H7 (cell line): ENCODE measurements at places on chromosomes 7 and 10. TPM values are rescaled to one million over a fixed set of nuclear protein-coding genes. Genes with fewer than 3 reads are reported as not detected.
A peak's percentile ranks its signal among the peaks of the same experiment; 100 is the strongest.

EPO gene
- 0.15 TPM in 1 of 2 replicates, not detected in the other for total RNA-seq

COX19 gene
- 8.4 and 12.9 TPM in 2 replicates for total RNA-seq

AGR3 gene
- total RNA-seq: not detected in 2 replicates

APBB1IP gene
- total RNA-seq: not detected in 2 replicates

NEUROD6 gene
- not detected in 2 replicates for total RNA-seq

TRIM73 gene
- 1.4 and 5.7 TPM in 2 replicates for total RNA-seq

NACAD gene
- 1.5 and 1.7 TPM in 2 replicates for total RNA-seq

GRCh38 chr10:43904301-43904700 lies 255.6 kb upstream of the ZNF32 start:
- DNase-seq: peak; percentile 65

DNA sequence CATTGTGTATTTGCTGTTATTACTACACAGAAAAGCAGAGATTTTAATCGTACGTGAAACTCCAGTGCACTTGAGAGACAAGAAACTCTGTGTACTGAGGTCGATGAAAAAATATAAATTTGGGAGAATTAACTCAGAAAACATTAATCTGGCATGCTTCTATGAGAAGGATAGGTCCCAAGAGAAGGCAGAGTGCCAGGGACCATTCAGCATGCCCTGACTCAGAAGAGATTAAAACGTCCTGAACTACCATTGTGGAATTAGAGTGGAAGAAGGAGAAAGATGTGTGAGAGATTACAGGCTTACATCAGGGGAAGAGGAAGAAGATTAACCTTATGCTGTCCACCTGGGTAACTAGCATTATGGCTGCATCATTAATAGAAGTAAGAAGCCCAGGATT lies 72.4 kb downstream of the REEP3 start:
- no peak for DNase-seq

- no peak for DNase-seq
These were observed 65.9 kb downstream of the CLIP2 start for GRCh38 chr7:74355091-74355490.

DNA sequence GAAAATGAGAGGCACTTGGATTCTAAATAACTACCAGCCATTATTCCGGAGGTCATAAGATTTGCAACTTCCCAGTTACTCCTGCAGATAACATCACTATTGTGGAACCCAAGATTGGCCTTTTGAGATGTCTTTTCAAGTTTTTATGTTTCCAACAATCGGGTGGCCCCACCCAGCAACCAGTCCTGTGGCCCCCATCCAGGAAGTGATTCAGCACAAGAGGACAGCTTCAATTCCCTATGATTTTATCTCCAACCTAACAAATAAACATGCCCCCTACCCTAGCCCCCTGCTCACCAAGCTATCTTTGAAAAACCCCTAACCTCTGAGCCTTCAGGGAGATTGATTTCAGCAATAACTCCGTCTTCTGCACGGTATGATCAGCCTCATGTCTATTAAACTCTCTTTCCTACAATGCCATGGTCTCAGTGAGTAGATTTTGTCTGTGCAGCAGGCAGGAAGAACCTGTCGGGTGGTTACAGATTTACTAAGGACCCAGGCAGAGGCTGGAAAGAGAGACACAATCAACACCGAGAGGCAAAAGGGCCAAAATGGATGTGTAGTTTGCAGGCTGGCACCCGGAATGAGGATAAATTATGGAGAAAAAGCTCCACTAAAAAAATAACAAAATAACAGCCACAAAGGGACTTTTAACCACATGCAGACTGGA lies 83.9 kb upstream of the UNC5B start:
- DNase-seq: no peak

DNA sequence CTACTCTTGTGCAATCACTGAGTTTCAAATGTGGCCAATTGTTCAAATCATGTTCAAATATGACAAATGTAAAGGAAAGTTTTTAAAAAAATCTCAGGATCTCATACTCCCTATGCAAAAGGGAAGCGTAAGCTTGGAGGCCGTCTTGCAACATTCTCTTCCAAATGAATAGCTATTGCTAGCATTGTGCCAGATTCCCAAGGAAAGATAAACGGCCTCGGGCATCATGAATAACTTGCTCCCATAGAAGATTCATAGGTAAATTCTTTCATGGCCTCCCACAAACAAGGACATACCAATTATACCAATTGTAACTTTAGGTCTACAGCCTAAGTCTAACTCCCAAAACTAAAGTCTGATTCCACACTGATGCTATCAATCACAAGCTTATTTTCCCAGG lies 416.9 kb downstream of the THSD7A start:
- DNase-seq: no peak

DNA sequence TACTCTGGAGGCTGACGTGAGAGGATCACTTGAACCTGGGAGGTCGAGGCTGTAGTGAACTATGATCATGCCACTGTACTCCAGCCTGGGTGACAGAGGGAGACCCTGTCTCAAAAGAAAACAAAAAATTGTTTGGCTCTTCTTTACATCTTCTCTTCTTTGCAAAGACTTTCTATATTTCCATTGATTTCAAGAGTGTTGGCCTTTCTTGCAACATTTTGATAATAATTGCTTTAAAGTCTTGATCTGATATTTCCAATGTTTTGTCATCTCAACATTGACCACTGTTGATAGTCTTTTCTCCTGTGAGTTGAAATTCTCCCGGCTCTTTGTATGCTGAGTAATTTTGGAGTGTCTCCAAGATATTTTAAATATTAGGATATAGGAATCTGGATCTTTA lies 17.8 kb upstream of the CLDN4 start:
- no peak for DNase-seq

DNA sequence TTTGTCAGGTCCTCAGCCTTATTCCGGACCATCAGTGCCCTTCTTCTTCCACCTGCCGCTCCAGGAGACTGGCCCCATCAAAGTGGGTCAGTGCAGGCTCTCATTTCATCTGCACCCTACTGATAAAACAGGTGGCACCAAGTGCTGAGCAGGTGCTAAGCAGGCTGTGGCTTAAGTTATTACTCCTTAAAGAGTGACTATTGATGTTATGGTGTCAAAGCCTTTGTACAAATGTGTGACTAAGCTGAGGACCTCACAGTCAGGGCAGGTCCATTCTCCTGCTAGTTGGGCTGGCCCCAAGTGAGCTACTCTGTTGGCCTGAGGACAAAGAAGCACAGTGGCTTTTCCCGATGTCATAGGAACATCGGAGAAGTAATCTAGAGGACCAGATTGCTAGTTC lies 11.2 kb upstream of the CALD1 start:
- DNase-seq: no peak

- DNase-seq: peak; percentile 64
These were observed 15.7 kb downstream of the SLK start for GRCh38 chr10:103982639-103983038.

DNA sequence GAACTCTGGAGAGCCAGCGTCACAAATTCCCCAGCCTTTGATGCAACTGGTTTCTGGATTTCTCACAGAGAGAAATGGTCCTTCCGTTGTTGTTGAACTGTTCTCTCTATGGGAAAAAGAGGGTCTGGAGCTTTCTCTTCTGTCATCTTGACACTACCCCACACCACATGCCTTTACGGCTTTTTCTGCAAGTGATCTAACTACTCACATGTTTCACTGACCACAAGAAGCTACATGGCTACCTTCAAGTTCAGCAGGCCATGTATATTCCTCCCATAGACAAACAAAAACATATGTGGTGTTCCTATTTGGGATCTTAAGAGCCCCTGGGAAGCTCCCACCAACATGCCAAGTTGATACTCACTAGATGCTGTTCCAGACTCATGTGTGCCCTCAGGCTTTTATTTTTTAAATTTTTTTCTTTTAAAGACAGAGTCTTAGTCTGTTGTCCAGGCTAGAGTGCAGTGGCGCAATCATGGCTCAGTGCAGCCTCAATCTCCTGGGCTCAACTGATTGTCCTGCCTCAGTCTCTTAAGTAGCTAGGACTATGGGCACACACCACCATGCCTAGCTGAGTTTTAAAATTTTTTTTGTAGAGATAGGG lies 72.0 kb downstream of the RNF216 start:
- DNase-seq: no peak

GRCh38 chr10:68336754-68337351 lies 4.1 kb upstream of the PBLD start:
- no peak for DNase-seq

DNA sequence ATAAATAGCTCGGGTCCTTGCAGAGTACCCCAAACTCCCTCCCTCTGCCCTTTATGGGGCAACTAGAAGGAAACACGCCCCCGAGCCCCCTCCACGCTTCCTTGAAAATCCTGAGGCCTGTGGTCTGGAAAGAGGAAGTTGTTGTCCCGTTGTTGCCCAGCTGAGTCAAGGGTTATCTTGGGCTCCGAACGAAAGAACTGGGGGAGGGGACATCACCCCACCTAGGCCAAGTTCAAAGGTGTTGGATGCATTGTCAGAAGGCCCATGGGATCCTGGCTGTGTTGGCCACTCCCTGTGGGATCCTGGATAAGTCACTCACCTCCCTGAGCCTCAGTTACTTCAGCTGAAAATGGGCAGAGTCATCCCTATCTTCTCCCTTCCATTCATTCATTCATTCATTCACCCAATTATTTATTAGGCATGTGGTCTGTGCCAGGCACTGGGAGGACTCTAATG lies at the start of gene CCL24:
Gene CCL24, minus strand, starts transcription at position 26 of the 456 bp plus-strand sequence. CDS start 91 bp downstream, outside the sequence.
- DNase-seq: no peak

DNA sequence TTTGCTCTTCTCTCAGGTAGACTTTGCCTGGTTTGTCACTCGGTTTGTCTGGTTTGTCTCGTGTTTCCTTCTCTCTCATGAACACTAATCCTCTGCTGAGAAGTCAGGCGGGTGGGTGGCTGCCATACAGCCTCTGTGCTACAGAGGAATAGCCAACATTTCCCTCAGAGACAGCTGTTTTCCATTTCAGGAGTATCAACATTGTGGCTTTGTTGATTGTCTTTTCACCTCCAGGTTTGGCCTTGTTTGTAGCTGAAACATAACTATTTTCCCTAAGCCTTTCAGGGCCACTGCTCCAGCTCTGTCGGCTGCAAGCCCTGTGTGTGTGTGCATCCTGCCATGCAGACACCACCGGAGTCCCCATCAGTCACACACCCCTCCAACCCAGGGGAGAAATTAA lies 122.8 kb downstream of the BAMBI start:
- DNase-seq: no peak

GRCh38 chr10:69897432-69897831 lies 95.7 kb downstream of the COL13A1 start:
- DNase-seq: no peak

DNA sequence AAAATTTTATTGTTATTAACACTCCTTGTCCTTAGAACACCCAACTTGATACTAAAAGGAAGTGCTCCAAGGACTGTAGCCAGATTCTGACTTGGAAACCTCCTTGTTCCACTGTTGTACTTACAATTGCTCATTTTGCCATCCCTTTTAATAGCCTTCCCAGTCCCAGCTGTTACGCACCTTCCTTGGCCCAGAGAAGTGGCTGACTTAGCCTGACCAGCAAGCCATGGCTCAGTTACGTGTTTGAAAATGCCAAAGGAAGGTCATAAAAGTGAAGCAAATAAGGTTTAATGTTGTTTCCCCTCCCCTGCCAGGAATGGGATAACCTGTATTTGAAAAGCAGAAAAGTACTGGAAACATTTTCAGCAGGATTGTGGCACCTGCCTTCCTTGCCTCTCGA lies 3.7 kb upstream of the ANKRD1 start:
- no peak for DNase-seq

DNA sequence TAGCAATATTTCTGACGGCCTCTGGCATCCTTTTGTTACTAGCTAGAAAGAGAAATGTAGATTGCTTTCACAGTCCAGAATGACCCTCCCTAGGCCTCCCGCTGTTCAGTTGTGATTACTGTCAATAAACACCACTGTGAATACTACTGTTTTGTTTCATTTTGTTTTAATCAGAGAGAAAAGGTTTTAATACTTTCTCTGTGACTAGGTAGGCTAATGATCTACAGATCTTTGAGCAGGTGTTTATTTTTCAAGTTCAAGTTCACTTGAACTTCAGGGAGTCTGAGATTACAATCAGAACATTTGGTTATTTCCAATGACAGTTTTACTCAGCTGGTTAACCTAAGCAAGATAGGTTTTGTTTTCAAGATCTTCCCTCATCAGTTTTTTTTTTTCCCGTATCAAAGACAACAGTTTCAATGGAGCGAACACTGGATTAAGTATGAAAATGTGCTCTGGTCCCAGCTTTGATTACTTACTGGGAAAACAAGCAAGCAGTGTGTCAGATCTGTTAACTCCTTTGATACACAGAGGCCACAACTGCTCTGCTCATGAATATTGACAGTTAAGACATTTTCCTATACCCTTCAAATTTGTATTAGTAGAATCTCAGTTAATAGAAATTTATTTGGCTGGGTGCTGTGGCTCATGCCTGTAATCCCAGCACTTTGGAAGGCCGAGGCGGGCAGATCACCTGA lies 34.8 kb downstream of the VKORC1L1 start:
- DNase-seq: peak; percentile 26

DNA sequence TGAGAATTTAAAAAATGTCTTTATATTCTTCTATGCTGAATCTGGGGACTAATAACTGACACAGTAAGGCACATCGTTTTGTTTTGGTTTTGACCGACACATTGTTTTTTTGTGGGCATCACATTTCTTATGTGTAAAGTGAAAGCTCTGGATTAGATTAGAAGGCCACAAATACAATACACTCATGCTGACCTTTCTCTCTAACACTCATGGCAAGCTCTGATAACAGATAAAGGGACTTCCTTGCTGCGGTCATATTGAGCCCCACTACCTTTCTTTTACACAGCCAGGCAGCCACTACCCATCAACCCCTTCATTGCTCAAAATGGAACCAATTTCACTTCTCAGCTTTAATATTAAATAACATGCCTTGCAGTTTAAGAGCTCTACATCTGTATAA lies 26.0 kb downstream of the PPP1R3A start:
- DNase-seq: no peak

- no peak for DNase-seq
These were observed 80.4 kb upstream of the EEPD1 start for GRCh38 chr7:36072620-36073019.

- no peak for DNase-seq
These were observed 36.7 kb upstream of the INPP5A start for GRCh38 chr10:132500781-132501415.

- no peak for DNase-seq
These were observed 48.3 kb upstream of the SEPHS1 start for GRCh38 chr10:13396369-13396768.

GRCh38 chr7:92044940-92045339 lies 89.3 kb downstream of the CYP51A1 start:
- DNase-seq: no peak

DNA sequence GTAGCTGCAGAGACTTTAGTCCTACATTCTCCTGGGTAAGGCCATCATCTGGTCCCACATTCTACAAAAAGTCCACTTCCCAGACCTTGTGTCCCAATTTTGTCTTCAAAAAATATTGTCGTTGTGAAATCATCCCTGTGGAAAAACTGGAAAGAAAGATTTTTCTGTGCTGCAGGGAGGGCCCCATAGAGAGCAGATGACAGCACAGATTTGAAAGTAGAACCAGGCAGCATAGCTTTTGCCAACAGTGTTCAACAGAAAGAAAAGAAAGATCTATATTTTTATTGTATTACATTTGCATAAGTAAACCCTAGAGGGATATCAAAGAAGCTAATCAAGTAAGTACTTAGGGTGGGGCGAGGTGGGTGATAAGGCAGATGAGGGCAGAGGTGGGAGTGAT lies 48.3 kb upstream of the C1GALT1 start:
- no peak for DNase-seq
